ENCODE measurements at places on chromosomes 16 and 17.

DNA sequence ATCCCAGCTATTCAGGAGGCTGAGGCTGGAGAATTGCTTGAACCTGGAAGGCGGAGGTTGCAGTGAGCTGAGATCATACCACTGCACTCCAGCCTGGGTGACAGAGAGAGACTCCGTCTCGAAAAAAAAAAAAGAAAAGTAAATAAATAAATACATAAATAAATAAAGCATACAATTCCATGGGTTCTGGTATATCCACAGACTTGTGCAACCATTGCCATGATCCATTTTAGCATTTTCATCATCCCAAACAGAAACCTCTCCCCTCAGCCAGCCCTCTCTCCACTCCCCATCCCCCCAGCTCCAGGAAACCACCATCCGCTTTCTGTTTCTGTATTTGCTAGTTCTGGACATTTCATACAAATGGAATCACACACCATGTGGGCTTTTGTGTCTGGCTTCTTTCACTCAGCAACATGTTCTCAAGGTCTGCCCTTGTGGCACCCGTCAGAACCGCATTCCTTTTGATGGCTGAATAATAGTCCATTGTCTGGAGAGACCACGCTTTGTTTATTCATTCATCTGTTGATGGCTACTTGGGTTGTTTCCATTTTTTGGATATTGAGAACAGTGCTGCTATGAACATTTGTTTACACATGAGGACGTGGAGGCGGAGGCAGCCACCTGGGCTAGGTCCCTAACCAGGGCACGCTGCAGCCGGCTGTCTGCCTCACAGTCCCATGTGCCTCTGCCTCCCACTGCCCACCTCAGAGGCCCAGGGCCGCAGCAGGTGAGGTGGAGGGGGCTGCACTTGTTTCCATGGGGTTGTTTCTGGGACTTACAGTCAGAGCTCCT lies 76.2 kb downstream of the NT5M start:
- DNase-seq = no peak

DNA sequence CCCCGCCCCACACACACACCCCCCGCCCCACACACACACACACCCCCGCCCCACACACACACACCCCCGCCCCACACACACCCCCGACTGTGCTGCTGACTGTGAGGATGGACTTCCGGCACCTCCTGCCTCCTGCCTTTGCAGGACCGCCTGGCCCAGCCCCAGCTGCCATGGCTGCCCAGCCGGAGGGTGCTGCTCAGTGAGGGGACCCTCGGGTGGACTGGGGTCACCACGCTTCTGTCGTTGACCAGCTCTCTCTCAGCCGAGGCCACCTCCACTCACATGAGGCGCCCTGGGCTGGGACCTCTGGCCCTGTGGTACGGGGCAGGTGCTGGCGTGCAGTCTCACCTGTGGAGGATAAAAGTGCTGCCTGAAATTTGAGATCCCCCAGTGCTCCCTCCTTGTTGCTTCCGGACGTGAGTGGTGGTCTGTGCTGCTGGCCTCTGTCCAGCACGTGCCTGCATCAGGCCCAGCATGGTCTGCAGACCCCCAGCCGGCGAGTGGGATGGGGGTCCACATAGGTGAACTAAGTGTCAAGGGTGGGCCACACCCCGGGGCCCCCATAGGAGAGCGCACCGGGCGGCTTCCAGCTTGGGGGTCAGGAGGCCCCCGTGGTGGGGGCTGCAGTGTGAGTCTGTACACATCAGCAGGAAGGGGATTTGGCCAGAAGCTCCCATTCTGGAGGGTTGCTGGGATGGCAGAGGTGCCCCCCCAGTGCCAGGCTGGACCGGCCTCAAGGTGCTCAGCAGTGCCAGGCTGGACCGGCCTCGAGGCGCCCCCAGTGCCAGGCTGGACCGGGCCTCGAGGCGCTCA lies 11.2 kb downstream of the METRNL start:
- DNase-seq = no peak

GRCh38 chr16:85995541-85996423 lies 96.8 kb downstream of the IRF8 start:
- no peak for DNase-seq

- DNase-seq = no peak
Observed at GRCh38 chr17:78425429-78425828, 47.0 kb downstream of the PGS1 start.

- DNase-seq = no peak
Observed at GRCh38 chr17:12851901-12852435, 62.7 kb downstream of the ARHGAP44 start.

- no peak for DNase-seq
Observed at GRCh38 chr17:6505425-6506142, 50.8 kb downstream of the PITPNM3 start.

GRCh38 chr17:60146206-60146605 lies 3.6 kb upstream of the CA4 start:
- no peak for DNase-seq

DNA sequence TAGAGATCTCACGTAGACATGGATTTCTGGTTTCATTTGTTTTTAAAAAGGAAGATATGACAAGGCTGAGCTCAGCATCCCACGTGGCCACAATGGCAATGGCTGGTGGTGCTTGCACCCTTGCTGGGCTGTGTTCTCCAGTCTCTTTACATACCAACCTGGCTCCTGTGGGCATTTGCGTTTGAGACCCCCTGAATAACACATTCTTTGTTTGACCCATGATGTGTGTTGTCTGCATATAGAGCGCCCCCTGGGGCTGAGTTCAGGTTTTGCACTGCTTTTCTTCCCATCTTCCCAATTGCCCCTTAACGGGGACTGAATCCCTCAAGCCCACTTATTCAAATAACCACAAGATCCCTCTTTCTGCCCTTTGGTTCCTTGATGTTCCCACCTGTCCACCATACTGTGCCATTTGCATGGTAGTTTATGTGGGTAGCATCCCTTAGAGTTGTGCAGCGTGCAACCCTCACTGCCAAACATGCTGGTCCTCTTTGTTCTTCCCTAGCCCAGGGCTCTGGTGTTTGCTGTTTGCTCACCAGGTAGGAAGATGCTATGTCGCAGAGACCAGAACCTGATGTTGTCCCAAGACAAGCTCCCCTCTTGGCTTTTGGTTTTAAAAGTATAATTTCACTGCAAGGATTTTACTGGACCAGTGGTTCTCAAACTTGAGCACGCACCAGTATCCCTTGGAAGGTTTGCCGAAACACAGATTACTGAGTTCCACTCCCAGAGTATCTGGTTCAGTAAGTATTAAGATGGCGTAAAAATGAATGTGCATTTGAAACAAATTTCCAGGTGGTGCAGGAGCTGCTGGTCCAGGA lies 38.5 kb upstream of the NKD1 start:
- no peak for DNase-seq

- no peak for DNase-seq
Observed at GRCh38 chr16:2950773-2951172, 13.3 kb upstream of the KREMEN2 start.

Measured in NCI-H1048 (cell line).